ENCODE measurements at places on chromosomes 1 and 21.

GRCh38 chr1:153777648-153778047 lies 2.4 kb downstream of the SLC27A3 start:
- no peak for DNase-seq

DNA sequence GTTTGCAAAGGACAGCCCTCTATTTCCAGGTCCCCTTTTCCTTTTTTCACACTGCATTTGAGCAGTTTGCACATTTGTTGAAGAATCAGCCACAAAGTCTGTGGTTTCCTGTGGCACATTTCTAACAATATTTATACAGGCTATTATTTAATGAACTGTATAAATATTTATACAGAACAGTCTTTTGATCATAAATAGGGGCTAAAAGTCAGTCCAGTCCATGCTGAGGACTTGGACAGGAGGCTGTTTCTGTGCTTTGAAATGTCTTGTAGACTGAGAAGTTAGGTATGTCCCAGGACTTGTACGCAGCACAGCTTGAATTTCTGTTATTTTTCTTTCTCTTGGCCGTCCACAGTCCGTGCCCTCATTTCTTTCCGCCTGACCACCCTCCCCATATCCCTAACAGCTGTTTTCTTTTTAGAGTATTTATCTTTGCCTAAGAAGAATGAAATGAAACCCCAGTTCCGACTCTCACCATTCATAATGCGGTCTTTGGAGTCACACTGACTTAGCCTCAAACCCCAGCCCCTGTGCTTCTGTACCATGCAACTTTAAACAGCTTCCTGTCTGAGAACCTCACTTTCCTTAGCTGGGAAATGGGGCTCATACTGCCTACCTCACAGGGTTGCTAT lies 19.7 kb downstream of the FGGY start:
- DNase-seq, result peak; percentile 66

- peak; percentile 34 for DNase-seq
These were observed 872 bp upstream of the PPP2R5A start for GRCh38 chr1:212284332-212284743.

DNA sequence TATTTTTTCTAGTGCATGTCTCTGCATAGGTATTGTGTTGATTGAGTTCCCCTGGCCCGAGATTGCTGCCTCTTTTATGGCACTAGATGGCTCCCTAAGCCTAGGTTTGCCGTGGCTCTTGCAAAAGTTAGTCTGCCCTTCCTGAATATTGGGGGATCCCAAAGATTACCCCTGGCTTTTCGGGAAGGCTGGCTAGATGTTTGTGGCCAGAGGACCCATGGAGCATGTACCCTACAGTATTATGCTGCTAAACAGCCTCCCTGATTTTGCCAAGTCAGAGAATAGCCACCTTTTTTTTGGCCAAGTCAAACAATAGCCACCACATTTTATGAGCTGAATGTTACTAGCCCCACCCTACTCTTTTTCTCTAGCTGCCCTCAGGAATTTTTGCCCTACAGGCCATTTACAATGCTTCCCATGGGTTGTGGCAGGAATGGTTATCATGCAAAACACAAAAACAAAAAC lies 343.2 kb downstream of the OLFM3 start:
- DNase-seq, result no peak

DNA sequence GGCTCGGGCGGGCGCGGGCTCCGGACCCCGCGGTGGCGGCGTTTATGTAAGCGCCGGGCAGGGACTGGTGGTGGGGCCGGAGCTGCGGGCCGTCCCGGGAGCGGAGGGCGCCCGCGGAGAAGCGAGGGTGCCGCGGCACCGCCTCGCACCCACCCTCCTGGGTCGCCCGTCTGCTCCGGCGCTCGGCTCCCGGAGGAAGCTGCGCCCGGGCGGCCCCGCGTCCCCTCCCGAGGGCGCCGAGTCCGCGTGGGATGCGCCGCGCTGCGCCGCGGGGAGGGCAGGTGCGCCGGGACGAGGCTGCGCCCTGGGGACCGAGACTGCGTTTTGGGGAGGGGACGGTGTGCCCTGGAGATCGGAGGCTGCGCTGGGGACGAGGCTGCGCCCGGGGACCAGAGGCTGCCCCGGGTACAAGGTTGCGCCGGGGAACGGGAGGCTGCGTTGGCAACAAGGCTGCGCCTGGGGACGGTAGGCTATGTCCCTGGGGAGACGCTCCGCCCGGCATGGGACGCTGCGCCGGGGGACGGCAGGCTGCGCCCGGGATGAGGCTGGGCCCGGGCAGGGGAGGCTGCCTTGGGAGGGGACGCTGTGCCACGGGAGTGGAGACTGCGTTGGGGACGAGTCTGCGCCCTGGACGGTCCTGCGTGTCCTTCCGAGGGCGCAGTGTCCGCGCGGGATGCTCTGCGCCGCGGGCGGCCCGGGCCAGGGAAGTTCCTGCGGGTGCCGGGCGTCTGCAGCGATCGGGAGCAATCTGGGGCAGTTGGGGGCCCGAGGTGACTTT lies 627 bp downstream of the ADARB1 start:
- DNase-seq, result peak; percentile 18

GRCh38 chr1:234705615-234706014 lies 95.6 kb upstream of the IRF2BP2 start:
- no peak for DNase-seq

GRCh38 chr1:109739738-109740614 lies 862 bp downstream of the GSTM3 start:
- peak; percentile 48 for DNase-seq

DNA sequence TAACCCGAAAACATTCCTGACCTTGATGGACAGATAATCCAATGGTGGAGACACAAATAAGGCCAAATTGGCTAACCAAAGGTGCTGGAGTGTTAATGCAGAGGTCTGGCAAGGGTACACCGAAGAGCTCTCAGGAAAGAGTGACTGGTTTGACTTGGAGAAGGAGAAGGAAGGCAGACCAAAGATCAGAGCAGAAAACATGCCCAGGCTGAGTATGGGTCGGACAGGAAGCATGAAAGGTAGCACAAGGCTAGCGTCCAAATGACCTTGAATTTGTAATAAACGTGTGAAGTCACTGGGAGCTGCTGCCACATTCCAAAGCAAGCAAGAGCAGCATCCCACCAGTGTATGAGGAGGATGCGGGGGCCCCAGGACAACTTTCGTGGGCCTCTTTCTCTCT lies 45.7 kb downstream of the APP start:
- no peak for DNase-seq

DNA sequence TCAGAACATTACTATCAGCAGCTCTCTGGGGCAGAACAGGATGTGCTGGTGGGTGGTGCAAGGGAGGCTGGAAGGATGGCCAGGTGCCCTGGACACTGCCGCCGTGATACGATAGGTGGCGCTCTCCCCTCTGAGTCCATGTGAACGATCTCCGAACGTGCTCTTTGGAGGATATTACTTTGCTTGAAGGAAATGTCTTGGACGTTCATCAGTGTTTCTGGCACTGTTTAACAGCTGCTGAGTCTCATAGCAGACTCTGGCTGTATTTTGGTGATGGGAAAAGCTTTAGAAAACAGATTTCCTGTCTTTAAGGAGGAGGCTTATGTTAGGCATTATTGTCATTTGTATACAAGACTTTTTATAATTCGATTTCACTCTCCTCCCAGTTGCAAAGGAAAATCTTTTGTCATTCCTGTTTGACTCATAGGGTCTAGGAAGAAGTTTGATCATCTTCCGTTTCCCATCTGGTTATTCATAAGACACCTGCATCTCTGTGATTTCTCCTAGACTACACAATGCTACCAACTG lies 386.2 kb upstream of the ADGRL2 start:
- peak; percentile 22 for DNase-seq

GRCh38 chr1:8951231-8951630 lies 5.6 kb downstream of the CA6 start:
- DNase-seq, result no peak
